T follicular helper cell (primary cell): ENCODE measurements at places on chromosomes 11 and 22.

DNA sequence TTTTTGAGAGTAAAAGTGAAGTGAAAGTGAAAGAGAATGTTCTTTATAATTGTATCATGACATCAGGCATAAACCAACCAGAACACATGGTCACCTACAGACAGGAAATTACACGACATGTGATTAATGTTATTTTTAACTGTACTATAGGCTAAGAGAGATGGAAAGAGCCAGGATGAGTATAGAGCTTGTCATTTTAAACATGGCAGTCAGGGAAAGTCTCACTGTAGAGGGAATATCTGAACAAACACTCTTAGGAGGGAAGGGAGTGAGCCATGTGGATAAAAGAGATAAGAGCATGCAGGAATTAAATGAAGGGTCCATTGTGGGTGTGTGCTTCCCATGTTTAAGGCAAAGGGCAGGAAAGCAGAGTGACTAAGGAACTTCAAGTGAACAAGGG, 599.1 kb upstream of the FAT3 start:
- no peak for DNase-seq

DNA sequence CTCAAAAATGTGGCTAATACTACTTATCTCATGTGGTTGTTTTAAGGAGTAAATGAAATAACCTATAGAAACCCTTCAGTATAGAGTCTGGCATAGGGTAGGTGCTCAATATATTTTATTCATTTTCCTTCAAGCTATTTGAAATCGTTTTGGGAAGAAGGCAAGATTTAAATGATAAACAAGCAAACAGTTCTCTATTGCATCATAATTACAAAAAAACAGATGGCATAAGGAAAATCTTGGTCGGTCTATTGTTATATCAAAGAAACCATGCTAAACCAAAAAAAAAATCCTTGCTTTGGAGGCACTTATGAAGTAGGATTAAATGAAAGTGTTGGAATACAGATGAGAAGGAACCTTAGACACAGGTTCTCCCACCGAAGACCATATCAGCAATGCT, 4.7 kb downstream of the ZNF202 start:
- no peak for DNase-seq

- DNase-seq, result no peak
Observed at GRCh38 chr11:131350872-131351271, 19.5 kb upstream of the NTM start.

GRCh38 chr11:95520369-95521132, 269.0 kb downstream of the FAM76B start:
- no peak for DNase-seq

GRCh38 chr11:35304386-35304775, 115.0 kb downstream of the SLC1A2 start:
- DNase-seq, result no peak

- no peak for DNase-seq
Observed at GRCh38 chr22:35021161-35021560, 44.8 kb upstream of the ISX start.

DNA sequence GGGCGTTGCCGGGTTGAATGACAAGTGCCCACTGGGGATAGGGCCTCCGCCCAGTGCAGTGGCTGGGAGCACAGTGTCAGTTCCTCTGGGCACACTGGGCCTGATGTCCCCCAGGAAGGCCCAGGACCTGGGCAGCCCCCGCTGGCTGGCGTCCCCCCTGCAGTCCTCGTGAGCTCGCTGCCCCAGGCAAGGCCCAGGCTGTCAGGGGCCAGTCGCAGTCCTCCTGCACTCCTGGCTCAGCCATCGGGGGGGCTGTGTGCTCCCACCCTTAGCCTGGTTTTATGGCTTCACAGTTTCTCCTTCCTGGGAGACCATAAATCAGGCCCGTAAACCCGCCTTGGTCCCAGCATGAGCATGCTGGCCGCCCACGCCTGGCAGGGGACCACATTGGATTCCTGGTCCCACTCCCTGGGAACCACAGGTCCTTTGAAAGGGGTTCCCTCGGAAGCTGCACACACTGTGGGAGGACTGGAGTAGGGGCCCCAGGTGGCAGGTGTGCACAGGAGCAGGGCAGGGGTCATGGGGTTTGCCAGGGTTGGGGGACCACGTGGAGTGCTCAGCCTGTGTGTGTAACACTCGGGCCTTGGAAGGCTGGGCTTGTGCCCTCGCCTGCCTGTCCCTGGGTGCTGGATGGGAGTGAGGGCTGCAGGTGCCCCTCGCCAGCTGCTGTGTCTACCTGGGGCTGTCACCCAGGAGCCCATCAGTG, 113.6 kb downstream of the KCNQ1OT1 start:
- no peak for DNase-seq

DNA sequence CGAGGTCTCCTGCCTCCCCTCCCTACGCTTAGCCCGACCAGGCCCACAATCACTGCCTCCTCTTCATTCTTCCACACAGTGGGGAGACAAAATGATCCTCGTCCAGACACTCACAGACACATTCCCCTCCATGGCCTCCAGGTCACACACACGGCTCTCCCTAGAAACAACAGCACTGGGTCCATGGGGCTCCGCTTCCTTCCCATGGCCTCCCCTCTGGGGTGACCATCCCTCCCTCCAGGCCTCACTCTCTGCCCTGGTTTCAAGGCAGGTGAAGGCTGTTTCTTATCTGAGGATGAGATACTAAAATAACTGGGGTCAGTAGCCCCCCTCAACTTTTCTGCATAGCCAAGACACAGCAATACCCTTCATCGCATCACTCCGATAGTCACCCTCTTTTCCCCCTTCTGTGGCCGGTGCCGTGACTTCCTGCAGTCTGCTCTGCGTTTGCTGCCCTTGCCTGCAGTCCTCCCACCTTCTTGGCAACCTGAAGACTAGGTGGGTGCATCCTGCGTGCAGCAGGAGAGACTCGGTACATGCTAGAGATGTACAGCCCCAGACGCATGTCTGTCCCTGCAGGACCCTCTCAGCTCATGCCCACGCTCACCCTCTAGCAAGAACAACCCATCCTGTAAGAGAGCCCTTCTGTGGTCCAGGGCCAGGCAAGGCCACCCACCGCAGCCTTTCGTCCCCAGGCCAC, 55.8 kb downstream of the CD6 start:
- no peak for DNase-seq

- no peak for DNase-seq
Observed at GRCh38 chr11:45936511-45937054, 14.1 kb downstream of the LARGE2 start.
